Left ventricle myocardium inferior (tissue), 1 donor: ENCODE measurements at places on chromosomes 13 and 19. TPM values are rescaled to one million over a fixed set of nuclear protein-coding genes. Genes with fewer than 3 reads are reported as not detected.

DNA sequence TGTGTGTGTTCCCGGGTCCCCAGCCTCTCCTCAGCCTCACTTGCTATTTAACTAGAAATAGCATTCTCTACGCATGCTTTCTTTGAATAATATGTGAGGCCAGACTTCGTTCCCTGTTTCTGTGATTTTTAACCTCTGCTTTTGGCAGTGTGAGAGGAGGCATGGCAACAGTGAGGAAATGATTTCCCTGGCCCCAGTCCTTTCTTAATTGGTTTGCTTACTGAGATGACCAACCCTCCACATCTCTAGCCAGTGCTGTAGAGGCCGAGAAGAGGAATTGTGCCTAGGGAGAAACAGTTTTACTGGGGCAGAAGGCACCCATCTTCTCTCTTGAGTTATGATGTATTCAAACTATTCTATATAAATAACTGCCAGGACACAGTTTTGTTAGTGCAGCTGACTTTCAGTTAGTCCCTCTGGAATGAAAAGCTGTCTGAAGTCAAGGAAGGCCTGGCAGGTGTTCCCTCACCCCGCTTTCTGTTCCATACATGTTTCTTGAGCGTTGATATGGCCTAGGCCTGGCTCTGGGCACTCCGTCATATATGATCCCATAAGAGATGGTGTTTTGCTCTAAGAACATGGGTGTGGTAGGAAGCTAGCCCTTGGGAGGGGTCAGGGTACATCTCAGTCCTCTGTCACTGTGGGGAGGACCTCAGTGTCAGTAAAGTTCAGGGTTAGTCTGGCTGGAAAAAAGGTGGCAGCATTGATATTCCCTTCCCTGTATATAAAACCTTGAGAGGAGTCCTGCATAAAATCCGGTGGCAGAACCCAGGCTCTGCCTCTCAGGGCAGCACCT is 73.7 kb upstream of the NPAS1 start:
- no peak for DNase-seq
- H3K27ac ChIP-seq, result peak overlapping the region; percentile 85
- H3K4me1 ChIP-seq, result peaks cover 72% of the 10 kb centered on the region
- no peaks in the 10 kb centered on the region for H3K27me3 ChIP-seq
- H3K36me3 ChIP-seq, result no peaks in the 10 kb centered on the region

DNA sequence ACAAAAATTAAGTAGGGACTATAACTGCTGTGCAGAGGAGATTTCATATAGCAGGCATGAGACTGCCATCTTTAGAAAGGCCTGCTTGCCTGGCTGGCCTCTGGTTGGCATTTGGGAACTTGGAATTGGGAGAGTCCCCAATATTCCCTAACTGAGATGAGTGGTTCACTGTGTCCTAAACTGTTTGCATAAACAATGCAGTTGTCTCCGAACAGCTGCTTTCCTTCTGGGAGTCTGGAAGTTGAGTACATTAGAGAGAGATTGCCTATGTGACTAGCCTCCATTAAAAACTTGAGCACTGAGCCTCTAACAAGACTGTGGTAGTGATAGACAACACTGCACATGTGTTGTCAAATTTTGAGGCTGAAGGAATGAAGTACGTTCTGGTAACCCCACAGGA is 47.4 kb downstream of the STOML3 start:
- no peaks in the 10 kb centered on the region for H3K27me3 ChIP-seq
- no peaks in the 10 kb centered on the region for H3K36me3 ChIP-seq
- H3K4me1 ChIP-seq, result no peaks in the 10 kb centered on the region
- no peak overlapping the region for H3K4me3 ChIP-seq
- no peak overlapping the region for H3K27ac ChIP-seq
- DNase-seq, result no peak

DNA sequence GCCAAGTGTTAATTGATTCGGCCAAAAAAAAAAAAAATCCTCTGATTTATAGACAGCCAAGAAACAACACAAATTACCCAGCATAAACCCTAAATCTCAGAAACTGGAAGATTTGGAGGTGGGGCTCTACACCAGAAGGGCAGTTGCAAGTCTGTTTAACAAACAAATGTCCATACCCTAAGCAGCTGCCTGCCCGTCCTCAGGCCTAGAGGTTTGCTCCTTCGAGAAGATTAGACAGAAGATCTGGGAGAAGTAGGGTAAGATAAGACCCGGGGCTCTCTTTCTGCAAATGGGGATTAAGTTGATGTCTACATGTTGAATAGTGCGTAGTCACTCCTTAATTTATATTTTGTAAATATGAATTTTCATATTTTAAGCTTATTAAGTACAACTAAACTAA is 3.4 kb upstream of the N4BP2L1 start:
- H3K36me3 ChIP-seq, result peaks cover 33% of the 10 kb centered on the region
- no peak overlapping the region for H3K4me3 ChIP-seq
- no peak overlapping the region for H3K27ac ChIP-seq
- H3K27me3 ChIP-seq, result no peaks in the 10 kb centered on the region
- DNase-seq, result no peak

DNA sequence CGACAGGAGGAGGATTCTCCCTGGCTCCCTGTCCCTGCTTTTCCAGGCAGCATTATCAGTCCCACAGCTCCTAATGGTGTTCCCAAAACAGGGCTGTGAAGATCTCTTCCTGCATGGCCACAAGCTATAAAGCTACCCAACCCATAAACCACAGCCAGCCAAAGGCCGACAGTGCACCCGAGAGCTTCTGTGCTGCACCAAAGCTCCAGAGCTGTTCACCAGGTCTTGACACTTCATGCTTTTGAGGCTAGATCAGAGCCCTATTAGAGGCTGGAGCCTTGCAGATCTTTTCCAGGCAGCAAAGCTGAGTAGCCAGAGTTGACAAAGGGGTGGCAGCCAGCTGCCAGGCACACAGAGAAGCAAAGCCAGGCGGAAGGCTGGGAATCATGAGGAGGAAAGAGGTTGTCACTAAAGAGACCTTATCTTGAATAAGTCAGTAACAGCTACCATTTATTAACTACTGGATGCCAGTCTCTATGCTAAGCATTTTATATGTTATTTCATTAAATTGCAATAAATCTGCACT is 180.4 kb downstream of the KATNAL1 start:
- H3K27ac ChIP-seq, result no peak overlapping the region
- peaks cover 13% of the 10 kb centered on the region for H3K4me1 ChIP-seq
- H3K36me3 ChIP-seq, result no peaks in the 10 kb centered on the region
- DNase-seq, result no peak

GRCh38 chr13:90951663-90952062 is 395.8 kb upstream of the MIR17HG start:
- no peaks in the 10 kb centered on the region for H3K27me3 ChIP-seq
- H3K4me3 ChIP-seq, result no peak overlapping the region
- H3K4me1 ChIP-seq, result no peaks in the 10 kb centered on the region
- H3K27ac ChIP-seq, result no peak overlapping the region
- no peak for DNase-seq
- H3K36me3 ChIP-seq, result no peaks in the 10 kb centered on the region

- no peak overlapping the region for H3K27ac ChIP-seq
- H3K4me3 ChIP-seq, result no peak overlapping the region
- peaks cover 80% of the 10 kb centered on the region for H3K27me3 ChIP-seq
- no peak for DNase-seq
- no peaks in the 10 kb centered on the region for H3K4me1 ChIP-seq
Measured at GRCh38 chr19:33731881-33732280, 64.8 kb upstream of the KCTD15 start.

CGB3 gene
- not detected for total RNA-seq

RNF225 gene
- not detected for total RNA-seq
